Astrocyte of the hippocampus (primary cell): ENCODE measurements at places on chromosomes 3 and 15.
A peak's percentile ranks its signal among the peaks of the same experiment; 100 is the strongest.

DNA sequence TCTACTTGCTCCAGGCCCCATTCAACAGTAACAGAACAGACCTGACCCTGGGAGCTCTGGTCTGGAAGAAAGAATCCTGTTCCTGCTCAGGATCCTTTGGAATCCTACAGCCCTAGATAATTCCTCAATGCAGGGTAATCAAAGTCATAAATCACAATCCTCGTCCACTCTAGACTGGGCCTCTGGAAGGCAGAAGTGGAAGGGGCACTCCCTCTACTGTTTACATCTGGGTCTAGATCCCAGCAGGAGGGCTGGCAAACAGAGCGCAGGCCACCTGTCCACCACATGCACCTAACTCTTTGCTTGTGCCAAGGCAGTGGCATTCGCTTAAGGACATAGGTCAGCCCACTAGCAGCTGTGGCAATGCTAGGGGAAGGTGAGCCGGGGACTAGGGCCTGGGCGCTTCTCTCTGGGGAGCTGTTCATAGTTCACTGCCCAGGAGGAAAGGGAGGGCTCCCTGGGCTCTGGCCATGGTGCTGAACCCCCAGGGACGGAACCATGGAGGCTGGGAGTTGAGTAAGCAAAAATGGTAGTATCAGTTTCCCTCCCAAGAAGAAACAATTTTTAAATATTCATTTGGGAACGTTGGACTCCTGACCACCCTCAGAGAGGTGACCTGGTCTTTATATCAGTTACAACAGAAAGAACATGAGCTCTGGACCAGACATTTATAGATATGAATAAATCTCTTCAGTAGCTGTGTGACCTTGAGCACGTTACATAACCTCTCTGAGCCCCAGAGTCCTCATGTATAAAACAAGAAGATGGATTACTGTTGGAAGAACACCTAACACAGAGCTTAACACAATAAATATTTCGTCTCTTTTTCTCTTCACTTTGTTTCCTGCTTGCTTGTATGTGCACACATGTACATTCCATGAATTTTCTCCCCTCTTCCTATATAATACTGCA, 90.2 kb downstream of the NTRK3 start:
- DNase-seq, result peak; percentile 72

- no peak for DNase-seq
These were observed 236.8 kb downstream of the TLE3 start for GRCh38 chr15:69860921-69861320.

GRCh38 chr3:94647131-94647530, 584.3 kb downstream of the NSUN3 start:
- DNase-seq, result peak; percentile 39

- no peak for DNase-seq
These were observed 227.0 kb downstream of the FMN1 start for GRCh38 chr15:32967521-32967920.

DNA sequence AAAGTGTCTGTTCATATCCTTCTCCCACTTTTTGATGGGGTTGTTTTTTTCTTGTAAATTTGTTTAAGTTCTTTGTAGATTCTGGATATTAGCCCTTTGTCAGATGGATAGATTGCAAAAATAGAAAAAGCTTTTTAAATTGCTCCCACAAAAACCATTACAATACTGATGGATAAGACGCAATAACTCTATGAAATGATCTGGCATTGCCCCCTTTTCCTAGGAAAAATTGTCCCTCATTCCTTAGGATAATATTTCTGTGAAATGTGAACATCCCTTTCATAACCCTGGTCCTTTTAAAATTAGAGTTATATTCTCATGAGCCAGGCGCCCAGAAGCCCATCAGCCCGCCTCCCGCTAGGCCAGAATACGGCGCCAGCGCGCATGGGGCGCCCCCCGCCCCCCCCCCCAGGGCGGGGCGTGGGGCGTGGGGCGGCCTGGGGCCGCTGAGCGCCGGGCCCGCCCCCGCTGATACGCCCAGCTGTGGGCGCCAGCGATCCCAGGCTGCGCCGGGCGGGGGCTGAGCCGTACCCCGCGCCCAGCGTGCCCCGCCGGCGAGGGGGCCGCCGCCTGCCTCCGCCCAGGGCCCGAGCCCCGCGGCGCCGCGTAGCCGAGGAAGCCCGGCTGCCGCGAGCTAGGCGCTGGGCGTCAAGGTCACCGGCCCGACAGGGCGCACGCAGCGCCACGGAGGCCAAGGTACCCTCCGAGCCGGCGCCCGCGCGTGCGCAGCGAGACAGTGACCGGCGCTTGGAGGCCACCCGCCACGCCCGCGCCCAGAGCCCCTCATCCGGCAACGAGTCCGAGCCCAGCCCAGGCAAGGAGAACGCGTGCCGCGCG, 11.1 kb upstream of the ROPN1B start:
- DNase-seq, result peak; percentile 12

DNA sequence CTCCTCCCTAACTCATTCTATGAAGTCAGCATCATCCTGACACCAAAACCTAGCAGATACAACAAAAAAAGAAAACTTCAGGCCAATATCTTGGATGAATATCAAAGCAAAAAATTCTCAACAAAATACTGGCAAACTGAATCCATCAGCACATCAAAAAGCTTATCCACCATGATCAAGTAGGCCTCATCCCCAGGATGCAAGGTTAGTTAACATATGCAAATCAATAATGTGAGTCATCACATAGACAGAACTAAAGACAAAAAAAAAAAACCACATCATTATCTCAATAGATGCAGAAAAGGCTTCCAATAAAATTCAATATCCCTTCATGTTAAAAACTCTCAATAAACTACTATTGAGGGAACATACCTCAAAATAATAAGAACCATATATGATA, 306.8 kb upstream of the TMC3 start:
- DNase-seq, result no peak

DNA sequence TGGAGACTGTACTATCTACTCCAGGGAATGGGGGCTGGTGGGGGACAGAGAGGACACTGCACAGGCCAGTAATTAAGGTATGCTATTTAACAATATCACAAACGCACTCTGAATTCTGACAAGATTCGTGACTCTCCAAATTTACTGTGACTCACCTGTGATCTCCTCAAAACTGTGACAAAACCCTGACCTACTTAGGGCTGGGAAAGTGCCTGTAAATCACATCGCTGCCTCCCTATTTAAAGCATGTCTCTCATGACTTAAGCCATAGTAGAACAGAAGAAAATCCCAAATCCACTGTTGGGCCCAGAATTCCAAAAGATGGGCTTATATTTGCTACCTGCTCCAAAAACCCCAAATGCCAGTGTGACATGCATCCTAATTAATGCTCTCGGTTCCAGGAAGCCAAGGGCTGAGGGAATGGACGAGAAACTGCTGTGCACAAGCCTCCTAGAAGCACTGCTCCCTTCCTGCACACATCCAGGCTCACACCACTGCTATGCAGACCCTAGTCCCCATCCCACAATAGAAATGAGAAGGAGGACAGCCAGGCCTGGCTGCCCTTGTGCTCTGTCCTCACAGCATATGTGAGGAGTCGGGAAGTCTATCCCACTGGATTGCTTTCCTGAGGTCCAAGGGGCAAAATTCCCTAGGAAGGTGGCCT, 187.7 kb upstream of the CHRNA7 start:
- no peak for DNase-seq

DNA sequence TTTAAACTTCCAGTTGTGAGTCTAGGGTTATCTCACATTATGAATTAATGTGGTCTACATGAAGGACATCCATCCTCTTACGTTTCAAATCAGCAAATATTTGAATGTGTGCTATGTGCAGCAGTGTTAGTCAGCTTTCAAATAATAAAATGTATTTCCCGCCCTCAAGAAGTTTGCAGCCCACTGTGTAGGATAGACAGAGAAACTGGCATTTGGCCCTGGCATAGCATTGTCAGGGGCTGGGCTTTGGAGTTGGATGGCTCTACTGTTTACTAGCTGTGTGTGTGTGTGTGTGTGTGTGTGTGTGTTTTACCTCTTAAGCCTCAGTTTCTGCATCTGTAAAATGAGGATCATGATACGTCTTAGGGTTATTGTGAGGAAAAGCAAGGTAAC, 400.5 kb upstream of the C2CD4B start:
- peak; percentile 6 for DNase-seq

GRCh38 chr3:118396491-118396890, 638.2 kb downstream of the IGSF11 start:
- DNase-seq, result no peak

- DNase-seq, result no peak
These were observed 13.1 kb upstream of the BLOC1S6 start for GRCh38 chr15:45573961-45574629.

GRCh38 chr3:45214061-45214680, 11.9 kb downstream of the TMEM158 start:
- DNase-seq, result no peak
